ENCODE measurements at places on chromosomes 6 and 20.

DNA sequence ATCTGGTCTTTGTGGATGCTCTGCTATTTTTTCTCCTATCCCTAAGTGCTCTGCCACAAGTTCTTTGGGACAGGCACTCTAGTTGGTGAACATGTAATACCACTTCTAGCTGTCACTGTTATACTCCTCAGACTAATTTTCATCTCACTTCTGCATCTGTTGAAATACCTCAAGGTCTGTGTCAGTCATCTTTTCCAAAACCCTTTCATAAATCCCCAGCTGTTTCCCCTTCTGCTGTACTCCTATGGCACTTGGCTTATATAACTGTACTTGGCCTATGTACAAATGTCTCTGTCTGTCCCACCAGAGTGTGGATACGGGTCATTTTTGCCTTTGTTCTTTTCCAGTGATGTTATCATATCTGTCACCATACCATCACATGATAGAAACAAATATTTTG lies 124.2 kb downstream of the FHL5 start:
- DNase-seq, result no peak

GRCh38 chr6:16040628-16040974 lies 88.3 kb upstream of the MYLIP start:
- no peak for DNase-seq

DNA sequence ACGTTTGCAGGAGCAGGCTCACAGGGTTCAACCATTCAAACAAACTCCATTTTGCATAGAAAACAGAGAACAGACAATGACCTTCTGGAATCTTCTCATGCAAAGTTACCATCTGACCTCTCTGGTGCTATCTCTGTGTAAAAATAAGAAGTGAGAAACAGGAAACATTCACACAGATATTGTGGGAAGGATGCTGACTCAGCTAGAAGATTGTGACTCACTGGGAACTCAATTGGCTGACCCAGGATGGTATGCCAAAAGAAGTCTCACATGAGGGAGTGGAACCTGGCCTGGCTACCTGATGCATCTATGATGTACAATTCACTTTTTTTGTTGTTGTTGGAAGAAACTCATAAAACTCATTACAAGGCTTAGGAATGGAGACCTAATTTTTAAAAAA lies 61.1 kb upstream of the TBX18 start:
- DNase-seq, result no peak

DNA sequence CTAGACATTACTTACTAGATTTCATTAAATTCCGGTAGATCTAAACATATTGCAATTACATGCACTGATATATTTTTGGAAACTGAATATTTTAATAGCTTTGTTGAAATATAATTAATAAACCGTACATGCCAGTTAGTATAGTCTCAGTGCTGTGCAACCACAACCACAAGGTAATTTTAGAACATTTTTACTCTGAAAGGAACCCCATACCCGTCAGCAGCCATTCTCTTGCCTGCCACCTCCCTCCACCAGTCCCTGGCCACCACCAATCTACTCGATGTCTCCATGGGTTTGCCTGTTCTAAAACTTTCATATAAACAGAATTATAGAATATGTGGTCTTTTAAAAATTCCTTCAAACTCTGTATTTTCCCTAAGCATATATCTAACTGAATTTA lies 293.9 kb downstream of the THBS2 start:
- no peak for DNase-seq

- DNase-seq, result no peak
Observed at GRCh38 chr6:23173234-23173633, 603.9 kb downstream of the HDGFL1 start.

GRCh38 chr6:150220634-150221551 lies 78.0 kb downstream of the PPP1R14C start:
- DNase-seq, result no peak

GRCh38 chr6:148064406-148065134 lies 278.1 kb upstream of the SASH1 start:
- no peak for DNase-seq

DNA sequence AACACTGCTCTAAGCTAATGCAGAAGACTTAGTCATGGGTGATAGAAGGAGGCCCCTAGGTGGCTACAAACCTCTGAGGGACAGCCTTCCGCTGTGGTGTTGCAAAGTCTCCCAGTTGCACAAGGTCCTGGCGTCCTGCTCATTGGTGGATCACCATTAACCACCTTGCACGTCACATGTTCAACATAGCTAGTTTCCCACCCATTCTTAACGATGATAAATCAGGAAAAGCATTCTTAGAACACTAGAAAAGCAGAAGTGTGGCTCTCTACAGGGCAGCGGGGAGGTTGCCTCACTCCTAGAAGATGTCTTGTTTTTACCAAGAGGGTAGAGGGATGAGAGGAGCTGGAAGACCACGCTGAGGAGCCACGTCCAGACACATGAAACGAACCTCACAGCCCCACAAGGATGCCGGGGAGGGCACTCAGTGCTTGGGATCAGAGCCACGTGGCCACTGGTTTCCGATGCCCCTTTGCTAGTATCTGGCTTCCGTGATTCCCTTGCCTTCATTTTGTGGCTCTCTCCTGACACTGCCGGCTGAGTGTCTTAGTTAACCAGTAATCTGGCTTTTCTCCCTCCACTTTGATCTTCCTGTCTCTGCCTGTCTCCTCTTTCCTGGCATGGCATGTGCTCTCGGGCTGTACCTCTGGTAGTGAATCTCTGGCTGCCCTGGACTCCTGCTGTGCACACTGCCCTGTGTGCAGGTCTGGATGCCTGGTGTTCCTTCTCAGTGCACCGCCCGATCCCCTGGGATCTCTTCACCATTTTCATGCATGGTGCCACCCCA lies 91.4 kb upstream of the NEDD9 start:
- no peak for DNase-seq

DNA sequence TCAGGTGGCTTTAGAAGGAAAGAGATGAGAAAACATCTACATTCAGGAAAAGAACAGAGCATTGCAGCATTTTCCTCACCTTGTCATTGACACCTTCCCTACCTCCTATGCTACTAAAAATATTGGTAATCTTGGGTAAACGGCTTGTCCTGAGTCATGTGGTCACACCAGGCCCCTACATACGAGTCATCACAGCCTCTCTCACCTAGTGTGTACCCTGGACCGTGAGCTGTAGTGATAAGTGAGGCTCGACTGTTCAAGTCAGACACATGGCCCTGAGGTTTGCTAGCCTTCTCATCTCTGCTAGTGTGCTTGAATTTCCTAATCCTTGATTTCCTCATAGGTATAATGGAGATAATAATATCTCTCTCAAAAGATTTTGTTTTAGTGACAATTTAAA lies 29.6 kb upstream of the TMEM244 start:
- no peak for DNase-seq

DNA sequence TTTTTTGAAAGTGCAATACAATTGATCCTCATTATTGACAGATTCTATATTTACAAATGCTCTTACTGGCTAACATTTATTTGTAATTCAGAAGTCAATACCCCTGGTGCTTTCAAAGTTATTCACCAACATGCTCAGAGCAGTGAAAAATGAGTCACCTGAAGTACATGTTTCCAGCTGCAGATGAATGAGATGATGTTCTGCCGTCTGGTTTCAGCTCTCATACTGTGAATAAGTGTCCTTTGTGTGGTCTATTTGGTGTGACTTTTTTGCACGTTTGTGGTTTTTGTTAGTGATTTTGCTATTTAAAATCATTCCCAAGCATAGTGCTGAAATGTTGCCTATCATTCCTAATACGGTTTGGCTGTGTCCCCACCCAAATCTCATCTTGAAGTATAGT lies 22.3 kb upstream of the EYA4 start:
- DNase-seq, result no peak

GRCh38 chr20:38748861-38749149 lies 545 bp downstream of the ACTR5 start:
- DNase-seq, result no peak

- DNase-seq, result no peak
Observed at GRCh38 chr20:14434384-14435136, 97.1 kb upstream of the FLRT3 start.

DNA sequence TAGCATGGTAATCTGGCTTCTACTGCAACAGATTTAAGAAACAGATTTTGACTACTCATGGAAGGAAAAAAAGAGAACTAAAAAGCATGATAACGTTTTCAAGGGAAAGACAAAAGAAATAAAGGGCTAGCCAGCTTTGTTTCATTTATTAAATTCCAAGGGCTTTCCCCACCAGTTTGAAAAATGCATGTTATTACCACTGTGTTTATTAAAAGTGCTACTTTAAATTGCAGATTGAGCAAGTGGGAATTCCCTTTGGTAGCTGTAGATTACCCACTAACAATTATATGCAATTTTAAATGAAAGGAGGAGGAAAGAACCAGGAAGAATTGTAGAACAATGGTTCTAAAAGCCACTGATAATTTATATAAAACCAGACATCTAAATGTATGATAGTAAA lies 40.6 kb upstream of the NHSL1 start:
- no peak for DNase-seq

- no peak for DNase-seq
Observed at GRCh38 chr20:6705926-6706548, 61.4 kb upstream of the BMP2 start.

GRCh38 chr6:25973923-25974555 lies 11.4 kb downstream of the TRIM38 start:
- no peak for DNase-seq

DNA sequence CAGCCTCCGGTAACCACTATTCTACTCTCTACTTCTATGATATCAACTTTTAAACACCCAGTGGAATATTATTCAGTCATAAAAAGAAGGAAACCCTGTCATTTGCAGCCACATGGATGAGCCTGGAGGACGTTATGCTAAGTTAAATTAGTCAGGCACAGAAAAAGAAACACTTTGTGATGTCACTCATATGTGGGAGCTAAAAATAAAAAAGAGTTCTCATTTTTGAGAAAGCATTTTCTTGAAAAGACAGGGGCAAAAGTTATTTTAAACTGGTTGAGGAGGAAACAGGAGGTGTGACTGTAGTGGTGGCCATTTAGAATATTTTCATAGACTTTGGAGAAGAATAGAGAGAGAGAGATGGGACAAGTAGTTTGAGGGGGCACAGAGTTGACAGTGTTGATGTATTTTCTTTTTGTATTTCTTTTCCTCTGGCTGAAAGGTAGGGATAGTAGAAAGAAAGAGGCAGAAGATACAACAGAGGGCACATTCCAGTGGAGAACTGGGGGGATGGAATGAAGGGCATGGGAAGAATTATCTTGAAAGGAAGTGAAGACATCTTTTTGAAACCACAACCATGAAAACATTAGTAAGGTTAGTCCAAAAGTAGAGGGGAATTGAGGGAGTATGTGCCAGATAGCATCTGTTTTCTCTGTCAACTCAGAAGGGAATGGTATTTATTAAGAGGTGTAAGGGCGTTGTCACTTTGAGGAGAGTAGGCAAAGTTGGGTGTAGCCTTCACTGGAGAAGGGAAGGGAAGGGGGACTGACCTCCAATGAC lies 181.3 kb upstream of the GMDS start:
- DNase-seq, result no peak

DNA sequence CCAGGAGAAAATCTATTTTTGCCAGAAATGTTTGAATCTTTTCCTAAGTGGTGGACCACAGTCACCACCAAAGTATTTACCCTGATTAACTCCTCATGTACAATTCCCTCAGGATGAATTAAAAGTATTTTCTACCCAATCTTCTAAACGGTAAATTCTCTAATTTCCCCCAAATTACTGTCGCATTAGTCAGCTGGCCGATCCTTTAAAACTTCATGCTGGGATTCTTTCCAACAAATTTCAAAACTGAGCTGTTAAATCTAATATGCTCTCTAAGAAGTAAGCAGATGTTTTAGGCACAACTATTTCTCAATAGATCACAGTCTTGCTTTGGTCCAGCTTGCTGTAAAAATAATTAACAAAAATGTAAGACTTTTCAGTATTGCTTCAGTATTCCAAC lies 447.2 kb downstream of the FRK start:
- DNase-seq, result no peak

- DNase-seq, result no peak
Observed at GRCh38 chr6:13854716-13855250, 40.4 kb upstream of the MCUR1 start.

DNA sequence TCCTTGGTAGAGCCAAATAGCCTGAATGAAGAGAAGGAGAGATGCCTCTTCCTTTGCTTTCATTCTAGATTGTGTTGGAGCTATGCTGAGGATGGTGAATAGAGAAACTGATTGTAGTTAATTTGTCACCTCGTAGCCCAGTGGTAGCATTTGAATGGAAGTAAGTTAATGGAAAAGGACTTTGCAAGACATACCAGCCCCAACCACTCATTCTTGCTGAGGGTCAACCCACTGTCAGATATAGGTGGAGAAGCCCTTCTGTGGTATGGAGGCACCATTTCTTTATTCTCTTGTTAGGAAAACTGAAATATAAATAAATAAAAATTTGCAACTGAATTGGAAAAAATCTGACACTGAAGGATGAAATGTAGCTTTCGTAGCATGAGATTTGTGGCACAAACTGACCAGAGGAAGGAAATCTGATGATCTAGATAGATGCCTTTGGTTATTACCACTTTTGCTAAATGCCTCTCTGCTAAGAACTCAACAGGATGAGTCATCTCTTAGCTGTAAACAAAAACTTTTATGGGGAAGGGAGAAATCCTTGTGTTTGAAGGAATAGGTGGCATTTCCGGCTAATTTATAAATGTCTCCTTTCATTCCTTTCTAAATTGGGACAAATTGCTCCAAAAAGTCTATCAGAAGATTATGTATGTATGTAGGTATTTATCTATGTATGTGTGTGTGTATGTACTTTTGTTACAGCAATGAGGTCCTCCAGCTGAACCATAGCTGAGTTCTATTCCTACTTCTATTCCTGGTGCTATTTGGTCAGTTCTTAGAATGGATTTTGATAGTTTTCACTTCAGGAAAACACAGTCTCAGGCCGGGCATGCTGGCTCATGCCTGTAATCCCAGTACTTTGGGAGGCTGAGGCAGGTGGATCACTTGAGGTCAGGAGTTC lies 76.5 kb upstream of the SUPT3H start:
- no peak for DNase-seq

GRCh38 chr20:54051068-54051467 lies 19.3 kb downstream of the BCAS1 start:
- DNase-seq, result no peak

DNA sequence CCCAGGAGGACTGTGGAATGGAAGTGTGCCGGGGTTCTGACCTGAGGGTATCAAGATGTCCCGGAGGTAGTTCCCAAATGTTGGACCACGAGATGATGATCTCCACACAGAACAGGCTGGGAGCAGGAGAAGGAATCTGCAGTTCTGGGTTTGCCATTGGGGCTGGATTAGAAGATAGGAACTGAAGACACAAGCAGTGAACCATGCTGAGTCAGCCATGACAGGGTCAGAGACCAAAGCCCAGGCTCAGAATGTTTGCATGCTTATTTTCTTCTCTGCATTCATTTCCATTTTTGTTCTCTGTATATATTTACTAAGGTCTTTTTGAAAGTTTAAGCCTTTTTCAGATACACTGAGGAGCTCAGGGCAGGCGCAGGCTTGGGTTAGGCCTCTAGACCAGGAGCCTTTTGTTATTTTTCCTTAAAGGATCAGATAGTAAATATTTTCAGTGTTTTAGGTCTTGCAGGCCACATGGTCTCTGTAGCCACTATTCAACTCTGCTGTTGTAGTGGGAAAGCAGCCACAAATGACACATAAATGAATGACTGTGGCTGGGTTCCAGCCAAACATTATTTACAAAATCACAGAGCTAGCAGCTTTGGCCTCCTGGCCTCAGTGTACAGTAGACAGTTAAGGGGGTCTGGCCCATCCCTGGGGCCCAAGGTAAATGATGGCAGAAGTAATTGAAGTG lies 28.5 kb downstream of the SLC35D3 start:
- DNase-seq, result no peak

GRCh38 chr6:168032005-168032760 lies 34.7 kb downstream of the KIF25 start:
- DNase-seq, result no peak
